ENCODE measurements at places on chromosomes 3 and 15. TPM values are rescaled to one million over a fixed set of nuclear protein-coding genes. Genes with fewer than 3 reads are reported as not detected.
A peak's percentile ranks its signal among the peaks of the same experiment; 100 is the strongest.

ANKRD34C gene
- total RNA-seq: not detected

PTH1R gene
- 22.8 TPM for total RNA-seq

CEMIP gene
- total RNA-seq: 31.8 TPM

MTFMT gene
- total RNA-seq: 14.5 TPM

TUSC2 gene
- 27.8 TPM for total RNA-seq

MED12L gene
- 1.0 TPM for total RNA-seq

IGSF11 gene
- total RNA-seq: 0.06 TPM

P2RY13 gene
- total RNA-seq: 16.4 TPM

CLDN16 gene
- total RNA-seq: 0.18 TPM

SLC28A2 gene
- not detected for total RNA-seq

MASP1 gene
- total RNA-seq: 4.5 TPM

DNA sequence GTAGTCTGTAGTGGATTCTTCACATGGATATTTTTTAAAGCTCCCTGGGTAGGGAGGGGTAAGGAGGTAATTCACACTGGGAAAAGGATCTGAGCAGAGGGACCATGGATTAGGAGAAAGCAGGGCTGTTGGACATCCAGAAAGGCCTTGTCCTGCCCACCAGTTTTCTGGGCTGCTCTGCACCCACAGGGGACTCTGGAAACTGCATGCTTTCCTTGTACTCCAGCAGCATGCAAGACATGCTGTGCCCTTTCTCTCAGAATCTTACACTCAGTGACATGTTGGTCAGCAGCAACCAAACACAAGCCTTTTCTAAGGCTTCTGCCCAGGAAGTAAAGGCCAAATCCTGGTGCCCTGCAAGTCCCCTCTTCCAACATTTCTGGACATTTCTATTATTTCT lies 2.5 kb upstream of the FBN1 start:
- H3K4me3 ChIP-seq: no peak overlapping the region
- H3K27ac ChIP-seq: no peak overlapping the region
- H3K36me3 ChIP-seq: no peaks in the 10 kb centered on the region
- peaks cover 38% of the 10 kb centered on the region for H3K27me3 ChIP-seq
- peak; percentile 35 for DNase-seq

DNA sequence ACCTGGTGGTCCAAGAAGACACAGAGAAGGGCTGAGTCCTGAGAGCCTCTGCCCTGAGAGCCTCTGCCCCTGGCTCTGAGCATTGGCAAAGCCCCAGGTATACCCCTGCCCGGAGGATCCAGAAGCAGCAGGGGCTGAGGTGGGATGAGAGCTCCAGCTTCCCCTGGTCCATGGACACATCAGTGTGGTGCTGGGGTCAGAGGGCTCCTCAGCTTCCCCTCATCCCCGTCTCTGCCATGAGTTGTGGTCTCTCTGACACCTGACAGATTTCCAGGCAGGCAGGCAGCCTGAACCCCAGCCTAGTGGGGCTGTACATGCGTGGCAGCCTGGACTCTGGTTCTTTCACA lies 3.5 kb upstream of the KLF15 start:
- peaks cover 21% of the 10 kb centered on the region for H3K4me1 ChIP-seq
- DNase-seq: no peak
- no peaks in the 10 kb centered on the region for H3K36me3 ChIP-seq
- no peak overlapping the region for H3K27ac ChIP-seq

- H3K4me1 ChIP-seq: no peaks in the 10 kb centered on the region
- H3K27ac ChIP-seq: no peak overlapping the region
- H3K36me3 ChIP-seq: no peaks in the 10 kb centered on the region
- no peaks in the 10 kb centered on the region for H3K27me3 ChIP-seq
- H3K4me3 ChIP-seq: no peak overlapping the region
Observed at GRCh38 chr3:171522651-171523050, 62.4 kb upstream of the TNIK start.

- no peaks in the 10 kb centered on the region for H3K27me3 ChIP-seq
Observed at GRCh38 chr3:98710067-98710659, 53.0 kb upstream of the ST3GAL6 start.

- H3K27ac ChIP-seq: no peak overlapping the region
- no peaks in the 10 kb centered on the region for H3K4me1 ChIP-seq
- DNase-seq: no peak
- H3K4me3 ChIP-seq: no peak overlapping the region
Observed at GRCh38 chr15:77860071-77860691, 217.3 kb downstream of the TBC1D2B start.

GRCh38 chr15:101570241-101570640 lies 80.7 kb upstream of the PCSK6 start:
- no peaks in the 10 kb centered on the region for H3K4me1 ChIP-seq
- H3K27ac ChIP-seq: no peak overlapping the region
- DNase-seq: no peak
- peaks cover 14% of the 10 kb centered on the region for H3K27me3 ChIP-seq
- H3K36me3 ChIP-seq: no peaks in the 10 kb centered on the region

DNA sequence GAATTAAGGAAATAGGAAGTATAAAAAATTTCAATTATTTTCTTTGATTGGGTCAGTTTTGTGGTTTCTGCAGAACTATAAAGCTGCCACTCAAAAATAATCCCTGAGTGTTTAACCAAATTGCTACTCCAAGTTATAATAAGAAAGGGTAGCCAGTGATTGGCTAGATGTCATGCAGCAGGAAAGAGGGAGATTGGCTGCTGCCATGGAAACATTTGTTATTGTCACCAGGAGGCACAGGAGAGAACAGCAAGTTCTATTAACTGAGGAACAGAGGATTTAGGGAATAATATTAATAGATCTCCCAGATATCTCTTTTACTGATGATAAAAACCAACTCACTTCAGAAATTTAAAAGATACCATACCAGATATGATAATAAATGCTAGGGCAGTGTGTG lies 42.6 kb downstream of the CLDN1 start:
- DNase-seq: no peak
- no peaks in the 10 kb centered on the region for H3K36me3 ChIP-seq
- no peak overlapping the region for H3K4me3 ChIP-seq
- no peak overlapping the region for H3K27ac ChIP-seq

DNA sequence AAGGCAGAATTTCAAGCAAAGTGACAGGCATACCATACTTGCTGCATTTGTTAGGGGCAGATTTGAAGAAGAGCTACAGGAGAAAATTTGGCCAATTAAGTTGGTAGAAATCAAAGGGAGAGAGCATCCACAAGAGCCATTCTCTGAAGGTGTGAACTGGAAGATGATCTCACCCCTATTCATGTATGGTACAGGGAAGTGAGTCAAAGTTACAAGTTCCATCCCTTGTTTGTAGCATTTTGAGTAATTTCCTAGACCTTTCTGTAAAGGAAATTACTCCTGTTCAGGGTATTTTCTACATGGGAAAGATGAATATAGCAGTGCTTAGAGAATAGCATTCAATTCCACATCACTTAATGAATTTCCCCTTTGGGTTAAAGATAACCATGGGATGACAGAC lies 28.4 kb downstream of the TTC14 start:
- H3K27ac ChIP-seq: no peak overlapping the region
- H3K4me1 ChIP-seq: no peaks in the 10 kb centered on the region
- no peak overlapping the region for H3K4me3 ChIP-seq
- no peak for DNase-seq
- peaks cover 13% of the 10 kb centered on the region for H3K36me3 ChIP-seq

- DNase-seq: no peak
- no peak overlapping the region for H3K4me3 ChIP-seq
Observed at GRCh38 chr15:78651007-78651406, 10.0 kb upstream of the CHRNB4 start.

DNA sequence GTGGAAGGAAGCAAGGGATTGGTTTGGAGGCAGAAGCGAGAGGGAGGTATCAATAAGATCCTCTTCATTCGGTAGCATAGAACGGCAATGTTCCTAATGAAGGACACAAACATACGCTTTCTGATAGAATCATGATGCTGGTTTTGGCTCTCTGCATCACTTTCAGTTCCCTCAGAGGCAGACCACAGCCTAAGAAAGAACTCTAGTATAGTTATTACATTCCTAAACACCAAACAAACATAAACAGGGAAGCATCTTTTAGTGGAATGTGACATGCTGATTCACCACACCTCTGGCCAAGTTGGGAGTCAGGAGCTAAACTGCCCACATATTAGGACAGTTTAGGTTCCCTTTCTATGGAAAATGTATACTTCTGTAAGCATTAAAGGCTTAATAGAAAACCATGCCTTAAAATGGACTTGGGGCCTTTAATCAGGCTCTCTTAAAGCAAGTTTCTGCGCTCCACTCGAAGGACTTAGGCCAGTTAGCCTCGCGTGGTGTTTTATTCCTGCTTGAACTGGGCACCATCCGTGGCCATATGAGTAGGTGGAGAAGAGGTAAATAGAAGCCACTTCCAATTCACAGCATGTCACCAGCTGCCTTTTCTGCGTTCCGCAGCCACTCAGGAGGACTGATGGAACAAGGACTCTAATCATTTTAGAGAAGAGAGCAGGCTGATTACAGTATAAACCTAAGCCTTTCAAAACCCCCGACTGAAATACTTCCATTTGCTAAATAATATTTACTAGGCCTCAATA lies 53.7 kb downstream of the CD47 start:
- DNase-seq: peak; percentile 22
- H3K4me1 ChIP-seq: peaks cover 35% of the 10 kb centered on the region
- H3K4me3 ChIP-seq: no peak overlapping the region
- H3K27ac ChIP-seq: peak overlapping the region; percentile 41
- H3K27me3 ChIP-seq: no peaks in the 10 kb centered on the region
- no peaks in the 10 kb centered on the region for H3K36me3 ChIP-seq

GRCh38 chr3:148861277-148861869 lies 3.7 kb upstream of the CPA3 start:
- H3K27ac ChIP-seq: no peak overlapping the region
- no peaks in the 10 kb centered on the region for H3K27me3 ChIP-seq
- no peaks in the 10 kb centered on the region for H3K36me3 ChIP-seq

- no peaks in the 10 kb centered on the region for H3K36me3 ChIP-seq
- no peaks in the 10 kb centered on the region for H3K27me3 ChIP-seq
- no peaks in the 10 kb centered on the region for H3K4me1 ChIP-seq
- no peak overlapping the region for H3K27ac ChIP-seq
Observed at GRCh38 chr3:13718436-13718835, 161.4 kb downstream of the WNT7A start.

GRCh38 chr3:135865553-135865952 lies 100.0 kb upstream of the PPP2R3A start:
- no peaks in the 10 kb centered on the region for H3K36me3 ChIP-seq
- no peak for DNase-seq
- no peak overlapping the region for H3K4me3 ChIP-seq
- H3K4me1 ChIP-seq: no peaks in the 10 kb centered on the region

- no peak overlapping the region for H3K4me3 ChIP-seq
- no peaks in the 10 kb centered on the region for H3K36me3 ChIP-seq
- DNase-seq: no peak
Observed at GRCh38 chr3:42800251-42800650, 4.0 kb downstream of the HIGD1A start.

GRCh38 chr3:177735431-177735830 lies 538.1 kb upstream of the TBL1XR1 start:
- DNase-seq: no peak
- no peaks in the 10 kb centered on the region for H3K27me3 ChIP-seq
- no peak overlapping the region for H3K27ac ChIP-seq
- no peak overlapping the region for H3K4me3 ChIP-seq
- no peaks in the 10 kb centered on the region for H3K4me1 ChIP-seq

DNA sequence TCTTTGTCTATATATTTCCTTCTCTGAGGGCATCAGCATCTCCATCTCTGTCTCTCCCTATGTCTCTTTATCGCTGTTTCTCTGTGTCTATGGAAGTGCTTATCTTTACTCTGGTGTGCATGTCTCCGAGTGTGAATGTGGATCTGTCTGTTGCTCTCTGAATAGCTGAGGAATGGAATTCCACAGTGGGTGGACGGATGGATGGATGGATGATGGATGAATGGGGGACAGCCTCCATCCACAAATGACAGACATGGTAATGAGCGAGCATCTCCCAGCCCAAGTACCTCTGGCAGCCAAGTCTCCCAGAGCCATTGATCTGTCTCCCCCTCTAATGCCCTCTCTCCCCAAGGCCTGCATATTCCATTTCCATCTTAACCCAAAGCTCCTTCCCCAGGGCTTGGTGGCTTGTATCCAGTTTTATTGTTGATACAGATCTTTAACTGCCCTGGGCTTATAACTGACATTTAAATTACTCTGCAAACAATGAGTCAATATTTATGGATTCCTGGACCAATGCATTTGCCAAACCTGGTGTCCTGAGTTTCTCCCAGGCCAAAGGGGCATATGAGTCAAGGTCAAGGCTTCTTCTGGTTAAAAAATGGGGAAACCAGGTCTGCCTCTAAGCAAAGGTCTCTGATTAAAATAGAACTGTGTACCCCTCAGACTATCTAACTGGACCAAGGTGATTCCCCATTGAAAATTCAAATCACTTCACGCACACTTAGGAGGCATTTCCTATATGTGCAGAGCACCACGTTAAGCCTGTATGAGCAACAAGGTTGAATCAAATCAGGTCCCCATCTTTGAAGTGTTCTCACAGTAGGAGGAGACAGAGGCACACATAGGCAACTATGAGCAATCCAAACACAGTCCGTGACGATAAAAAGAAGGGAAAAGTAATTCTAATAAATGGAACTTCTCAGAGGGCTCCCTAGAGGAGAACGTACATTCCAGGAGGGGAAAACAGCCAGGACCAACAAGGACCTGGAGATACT lies 109.9 kb downstream of the TLE3 start:
- DNase-seq: no peak
- peaks cover 40% of the 10 kb centered on the region for H3K27me3 ChIP-seq
- no peaks in the 10 kb centered on the region for H3K4me1 ChIP-seq
- H3K36me3 ChIP-seq: no peaks in the 10 kb centered on the region
- H3K4me3 ChIP-seq: no peak overlapping the region

- H3K4me1 ChIP-seq: peaks cover 11% of the 10 kb centered on the region
- H3K27ac ChIP-seq: no peak overlapping the region
- H3K27me3 ChIP-seq: peaks cover 60% of the 10 kb centered on the region
- H3K4me3 ChIP-seq: no peak overlapping the region
Observed at GRCh38 chr15:94584833-94585244, 353.5 kb downstream of the MCTP2 start.

DNA sequence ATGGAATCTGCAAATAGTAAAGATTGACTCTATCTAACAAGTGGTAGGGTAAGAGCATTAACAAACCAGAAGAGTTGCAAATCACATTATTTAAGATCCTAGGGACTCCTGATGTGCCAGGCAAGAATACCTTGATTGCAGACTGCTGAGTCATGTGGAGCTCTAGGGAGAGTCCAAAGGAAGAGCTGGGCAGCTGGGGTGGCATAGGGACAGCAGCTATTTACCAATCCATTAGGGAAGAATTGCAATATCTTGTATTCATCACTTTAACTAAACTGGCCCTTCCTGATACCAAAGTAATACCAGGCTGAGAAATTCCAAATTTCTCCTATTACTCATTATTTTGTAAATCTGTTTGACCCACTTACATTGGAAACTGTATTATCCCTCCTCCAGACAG lies 52.2 kb upstream of the ACP3 start:
- DNase-seq: no peak
- no peak overlapping the region for H3K27ac ChIP-seq
- H3K36me3 ChIP-seq: no peaks in the 10 kb centered on the region

GRCh38 chr15:39172380-39173281 lies 408.2 kb upstream of the THBS1 start:
- no peaks in the 10 kb centered on the region for H3K27me3 ChIP-seq
- H3K36me3 ChIP-seq: no peaks in the 10 kb centered on the region
- peak; percentile 64 for DNase-seq
- no peak overlapping the region for H3K4me3 ChIP-seq
- peaks cover 17% of the 10 kb centered on the region for H3K4me1 ChIP-seq
